ENCODE measurements at places on chromosomes 1 and 21.

DNA sequence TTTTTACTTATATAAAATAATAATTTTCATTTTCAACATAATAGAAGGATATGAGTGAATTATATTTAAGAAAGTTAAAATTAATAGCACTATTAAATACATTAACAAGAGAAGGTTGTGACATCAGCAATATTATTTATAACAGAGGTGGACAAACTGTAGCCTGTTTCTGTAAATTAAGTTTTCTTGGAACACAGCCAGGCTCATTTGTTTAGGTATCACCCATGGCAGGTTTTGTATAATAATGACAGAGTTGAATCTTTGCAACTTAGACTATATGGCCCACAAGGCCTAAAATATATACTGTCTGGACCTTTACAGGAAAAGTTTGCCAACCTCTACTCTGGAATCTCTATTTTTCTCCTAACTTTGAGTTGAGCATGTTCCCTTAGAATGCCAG, 42.8 kb upstream of the CACYBP start:
- DNase-seq, result no peak

DNA sequence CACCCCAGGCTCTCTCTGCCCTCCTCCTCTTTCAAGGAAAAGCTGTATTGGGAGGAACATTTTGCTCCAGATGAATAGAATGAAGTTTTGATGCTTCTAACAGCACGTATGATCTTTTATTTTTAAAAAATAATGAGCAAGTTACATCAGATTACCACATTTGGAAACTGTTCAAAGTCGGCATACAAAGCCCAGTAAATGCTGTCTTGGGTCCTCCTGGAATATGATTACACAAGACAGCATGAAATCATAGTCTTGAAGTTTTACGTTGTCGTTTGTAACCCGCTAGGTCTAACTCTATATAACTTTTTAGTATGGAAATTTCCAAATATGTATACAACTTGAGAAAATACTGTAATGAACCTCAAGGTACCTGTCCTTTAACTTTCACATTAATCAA, 385.6 kb downstream of the HLX start:
- DNase-seq, result no peak

DNA sequence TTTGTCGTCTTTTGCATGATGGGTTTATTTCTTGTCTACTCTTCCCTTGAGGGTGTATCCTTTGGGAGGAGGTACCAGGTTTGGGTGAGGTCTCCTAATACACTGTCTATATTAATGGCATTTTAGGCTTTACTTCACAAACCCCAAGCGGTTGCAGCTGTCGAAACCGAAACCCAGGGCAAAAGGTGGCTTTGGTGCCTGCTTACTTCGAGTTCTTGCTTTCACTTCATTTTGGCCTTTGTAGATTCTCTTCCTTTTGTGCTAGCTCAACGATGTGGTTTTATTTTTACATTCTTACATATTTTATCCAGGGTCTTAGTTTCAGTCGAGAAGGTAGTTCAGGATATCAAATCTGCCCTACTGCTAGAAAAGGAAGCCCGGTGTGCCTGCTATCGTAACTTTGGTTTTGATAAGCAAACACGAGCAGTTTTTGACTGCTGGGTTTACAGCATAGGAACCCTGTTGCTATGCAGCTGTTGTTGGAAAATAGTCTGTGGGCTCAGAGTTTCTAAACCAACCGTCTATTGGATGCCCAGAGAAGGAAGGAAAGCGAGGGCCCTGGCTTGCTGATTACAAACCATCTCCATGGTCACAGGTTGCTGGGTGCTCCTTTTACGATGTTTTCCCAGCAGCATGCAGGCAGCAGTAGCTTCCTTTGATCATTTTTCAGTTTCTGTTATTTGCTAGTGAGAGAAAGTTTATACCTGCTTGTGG, 9.8 kb upstream of the TSPAN2 start:
- peak; percentile 76 for DNase-seq

- DNase-seq, result no peak
Measured at GRCh38 chr21:41754479-41754891, 12.4 kb downstream of the RIPK4 start.

DNA sequence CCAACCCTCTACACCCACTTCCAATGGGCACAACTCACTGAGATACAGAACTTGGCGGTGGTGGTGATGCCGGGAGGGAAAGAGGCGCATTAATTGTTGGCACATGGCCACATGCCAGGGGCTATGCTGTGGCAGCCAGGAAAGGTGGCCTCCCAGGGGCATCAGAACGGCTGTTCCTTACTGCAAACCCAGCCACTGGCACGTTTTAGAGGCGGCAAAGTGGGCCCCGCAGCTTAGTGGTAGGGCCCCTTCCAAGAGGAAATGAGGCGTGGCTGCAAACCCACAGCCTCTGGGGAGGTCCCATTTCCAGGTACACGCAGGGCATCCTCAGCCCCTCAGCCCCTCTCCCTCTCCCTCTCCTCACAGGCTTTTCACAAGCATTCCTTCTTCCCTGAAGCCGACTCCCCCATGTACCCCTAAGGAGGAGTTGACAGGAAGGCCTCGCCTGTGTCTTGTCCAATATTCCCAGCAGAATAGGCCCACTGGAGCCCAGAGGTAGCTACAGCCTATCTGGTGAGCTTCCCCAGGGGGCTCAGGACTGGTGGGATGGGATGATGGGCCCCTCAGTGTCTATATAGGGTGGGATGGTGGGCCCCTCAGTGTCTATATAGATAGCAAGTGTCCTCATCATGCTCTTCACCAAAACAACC, 166.2 kb downstream of the CLIC6 start:
- DNase-seq, result no peak

DNA sequence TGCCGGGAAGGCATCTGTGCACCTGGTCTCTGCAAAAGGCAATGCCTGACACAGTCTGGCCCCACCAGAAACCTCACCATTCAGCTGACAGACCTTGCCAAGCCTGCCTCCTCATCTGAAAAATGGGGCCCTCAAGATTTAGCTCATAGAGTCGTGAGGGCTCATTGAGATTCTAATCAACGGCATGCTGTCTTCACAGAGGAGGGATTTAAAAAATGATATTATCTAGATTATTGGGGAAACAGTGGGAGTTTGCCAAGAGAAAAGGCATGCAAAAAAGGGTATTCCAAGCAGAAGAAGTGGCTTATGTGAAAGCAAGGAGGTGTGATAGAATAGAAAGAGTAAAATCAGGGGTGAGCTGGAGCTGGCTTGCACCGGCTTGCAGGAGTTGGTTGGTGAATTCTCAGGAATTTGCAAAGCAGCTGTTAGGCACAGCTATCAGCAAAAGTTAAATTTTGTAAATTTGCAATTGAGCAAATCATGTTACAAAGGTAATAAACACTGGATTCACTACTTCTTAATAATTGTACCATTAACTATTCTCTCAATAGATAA, 91.7 kb upstream of the WNT4 start:
- no peak for DNase-seq

DNA sequence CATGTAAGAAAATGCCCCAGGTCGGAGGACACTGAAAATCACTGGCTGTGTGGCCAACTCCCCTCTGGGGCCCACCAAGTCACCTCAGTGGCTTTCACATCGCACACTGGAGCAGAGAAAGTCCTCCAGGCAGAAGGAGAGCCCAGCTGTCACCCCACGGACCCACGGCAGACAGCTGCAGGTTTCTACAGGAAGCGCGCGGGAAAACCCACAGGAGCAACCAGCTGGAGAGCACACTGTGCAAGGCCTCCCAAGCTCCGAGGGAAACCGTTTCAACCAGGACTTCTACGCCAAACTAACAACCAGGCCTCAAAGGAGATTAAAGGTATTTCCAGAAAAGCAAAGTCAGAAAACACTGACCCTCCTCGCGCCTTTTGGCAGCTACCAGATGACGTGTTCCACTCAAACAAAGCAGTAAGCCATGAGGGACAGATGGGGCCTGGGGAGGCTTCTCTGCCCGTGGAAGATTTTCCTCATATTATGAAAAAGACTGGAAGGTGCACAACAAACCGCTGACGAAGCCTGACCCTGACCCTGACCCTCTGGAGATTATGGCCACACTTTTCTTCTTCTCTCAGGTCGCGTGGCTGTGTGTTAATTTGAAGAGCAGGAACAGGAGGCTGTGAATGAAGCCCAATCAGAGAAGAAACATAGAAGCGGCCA, 21.0 kb downstream of the WDR4 start:
- no peak for DNase-seq

DNA sequence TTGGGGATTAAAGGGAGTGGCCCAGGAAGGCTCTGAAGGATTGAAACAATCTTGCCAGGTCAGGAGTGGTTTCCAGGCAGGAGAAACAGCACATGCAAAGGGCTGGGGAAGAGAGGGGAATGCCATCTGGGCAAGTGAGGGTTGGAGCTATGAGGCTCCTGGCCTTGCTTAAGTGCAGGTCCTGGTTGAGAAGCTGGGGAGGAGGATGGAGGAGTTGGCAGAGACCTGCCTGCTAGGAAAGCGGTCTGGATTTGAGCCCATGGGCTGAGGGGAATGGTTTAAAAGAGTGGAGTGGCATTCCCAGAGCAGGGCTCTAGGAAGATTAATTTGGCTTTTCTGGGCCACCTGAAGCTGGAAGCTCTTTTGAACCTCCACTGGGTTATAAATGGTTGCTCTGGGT, 9.2 kb downstream of the IGSF21 start:
- no peak for DNase-seq

- DNase-seq, result no peak
Measured at GRCh38 chr1:211548321-211549091, 30.5 kb downstream of the SLC30A1 start.

DNA sequence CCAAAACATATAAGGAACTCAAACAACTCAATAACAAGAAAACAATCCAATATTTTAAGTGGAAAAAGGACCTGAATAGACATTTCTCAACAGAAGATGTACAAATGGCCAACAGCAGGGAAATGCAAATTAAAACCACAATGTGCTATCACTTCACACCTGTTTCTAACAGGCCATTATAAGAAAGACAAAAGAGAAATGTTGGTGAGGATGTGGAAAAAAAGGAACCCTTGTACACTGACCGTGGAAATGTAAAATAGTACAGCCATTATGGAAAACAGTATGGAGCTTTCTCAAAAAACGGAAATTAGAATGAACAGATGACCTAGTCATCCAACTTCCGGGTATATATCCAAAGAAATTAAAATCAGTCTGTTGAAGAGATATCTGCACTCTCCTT, 37.8 kb upstream of the CD2 start:
- DNase-seq, result no peak

DNA sequence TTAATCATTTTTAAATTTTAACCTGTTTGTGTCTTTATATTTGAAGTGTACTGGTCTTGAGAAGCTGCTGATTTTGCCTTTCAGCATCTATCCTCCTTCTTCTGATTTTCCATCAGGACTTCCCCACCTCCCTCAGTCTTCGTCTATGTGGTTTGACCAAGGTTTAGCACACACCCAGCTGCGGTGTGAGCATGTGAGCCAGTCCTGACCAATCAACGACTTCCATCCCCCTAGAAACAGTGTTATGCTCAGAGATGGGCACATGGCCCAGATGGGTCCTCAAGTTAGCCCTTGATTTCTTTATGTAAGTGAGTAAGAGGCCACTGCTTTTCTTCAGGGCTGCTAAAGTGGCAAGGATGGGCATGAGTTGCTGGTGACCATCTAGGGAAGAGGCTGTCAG, 190.8 kb downstream of the MATN1 start:
- DNase-seq, result no peak

- DNase-seq, result peak; percentile 31
Measured at GRCh38 chr1:77605246-77606026, 77.0 kb downstream of the ZZZ3 start.

DNA sequence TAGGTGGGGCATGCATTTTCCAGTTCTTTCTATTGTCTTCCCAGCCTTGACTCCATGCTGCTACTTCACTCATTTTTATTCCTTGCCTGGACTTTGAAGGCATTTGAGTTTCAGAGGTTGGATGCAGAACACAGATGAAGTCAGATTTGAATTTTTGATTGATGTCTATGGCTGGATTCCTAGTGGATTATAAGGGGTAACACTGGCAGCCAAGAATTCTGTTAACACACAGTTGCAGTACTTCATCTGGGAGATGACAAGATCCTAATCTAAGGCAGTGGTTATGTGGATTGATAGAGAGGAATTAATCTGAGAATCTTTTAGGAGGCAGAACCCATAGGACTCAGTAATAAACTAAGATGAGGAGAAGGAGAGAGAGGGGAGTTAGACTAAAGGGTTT, 439.0 kb upstream of the USP24 start:
- no peak for DNase-seq
